Endothelial cell (in vitro differentiated cells): ENCODE measurements at places on chromosomes 16 and 17.

DNA sequence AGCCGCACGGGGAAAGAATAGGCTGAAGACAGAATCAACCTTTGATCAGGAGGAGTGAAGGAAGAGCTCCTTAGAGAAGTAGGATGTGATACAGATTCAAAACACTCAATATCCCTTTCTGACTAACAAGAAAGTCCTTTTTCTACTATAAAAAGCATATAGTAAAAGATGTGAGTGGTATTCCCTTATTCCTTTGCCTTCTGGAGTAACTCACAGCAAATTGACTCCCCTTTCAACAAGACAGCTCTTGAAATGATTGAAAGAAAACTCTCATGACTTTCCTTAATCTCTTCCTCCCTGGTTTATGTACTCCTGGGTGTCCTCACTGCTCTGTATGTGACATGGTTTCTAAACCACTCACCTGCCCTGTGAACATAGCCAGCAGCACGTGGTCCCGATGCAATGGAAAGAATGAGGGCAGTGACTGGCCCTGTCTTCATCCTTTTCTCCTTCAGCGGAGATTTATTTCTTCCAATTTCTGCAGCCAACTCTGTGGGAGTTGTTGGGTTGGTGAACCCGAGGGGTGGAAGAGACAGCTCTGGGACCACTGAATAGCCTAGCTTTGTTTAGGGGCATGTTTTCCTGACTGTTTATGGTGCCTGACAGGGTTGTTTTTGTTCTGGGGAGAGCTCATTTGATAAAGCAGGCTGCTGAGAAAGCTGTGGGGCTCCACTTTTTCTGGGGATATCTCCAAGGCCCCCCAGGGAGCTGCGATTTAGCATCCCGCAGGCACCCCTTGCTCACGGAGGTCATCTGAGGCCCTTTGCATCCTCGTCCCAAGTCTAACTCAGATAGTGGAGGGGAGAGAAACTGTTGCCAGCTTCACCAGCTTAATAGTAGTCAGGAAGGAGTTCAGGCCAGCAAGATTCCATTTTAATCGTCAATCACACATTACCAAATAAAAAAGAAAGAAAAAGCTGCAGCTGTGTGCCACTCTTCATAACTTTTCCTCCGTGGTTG lies 46.7 kb downstream of the MAP2K6 start:
- DNase-seq: no peak

GRCh38 chr16:89548344-89549006 lies 12.0 kb upstream of the RPL13 start:
- no peak for DNase-seq

DNA sequence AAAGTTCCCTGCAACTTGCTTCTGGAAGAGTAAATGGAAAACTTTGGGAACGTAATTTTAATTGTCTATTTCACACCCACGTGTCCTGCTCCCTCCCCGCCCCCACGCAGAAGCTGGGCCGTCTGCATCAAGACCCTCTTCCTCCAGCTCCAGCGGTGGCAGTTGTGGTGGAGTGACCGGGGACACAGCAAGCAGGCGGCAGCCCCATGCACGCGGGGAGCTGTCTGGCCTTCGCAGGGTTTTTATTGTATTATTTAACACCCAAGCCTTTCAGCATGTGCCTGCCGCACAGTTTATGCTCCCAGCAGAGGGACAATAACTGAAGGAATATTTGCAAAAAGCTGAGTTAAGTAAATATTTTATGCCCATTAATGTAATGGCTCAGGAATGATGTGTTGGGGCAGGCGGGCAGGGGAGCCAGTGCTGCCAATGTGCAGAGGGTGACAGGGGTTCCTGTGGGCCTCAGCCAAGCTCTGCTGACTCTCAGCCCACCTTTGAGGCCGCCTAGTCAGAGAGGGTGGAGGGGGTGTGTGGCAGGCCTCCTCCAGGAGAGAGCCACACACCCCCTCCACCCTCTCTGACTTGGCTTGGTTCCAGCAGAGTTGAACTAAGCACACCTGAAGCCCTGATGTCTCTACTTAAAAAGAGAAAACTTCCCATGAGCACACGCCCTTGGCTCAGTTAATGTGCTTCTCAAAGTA lies 32.4 kb upstream of the ENPP7 start:
- no peak for DNase-seq

GRCh38 chr16:27102701-27103575 lies 36.2 kb downstream of the C16orf82 start:
- DNase-seq: no peak

- DNase-seq: no peak
Measured at GRCh38 chr17:18992454-18993130, 12.0 kb downstream of the FAM83G start.

DNA sequence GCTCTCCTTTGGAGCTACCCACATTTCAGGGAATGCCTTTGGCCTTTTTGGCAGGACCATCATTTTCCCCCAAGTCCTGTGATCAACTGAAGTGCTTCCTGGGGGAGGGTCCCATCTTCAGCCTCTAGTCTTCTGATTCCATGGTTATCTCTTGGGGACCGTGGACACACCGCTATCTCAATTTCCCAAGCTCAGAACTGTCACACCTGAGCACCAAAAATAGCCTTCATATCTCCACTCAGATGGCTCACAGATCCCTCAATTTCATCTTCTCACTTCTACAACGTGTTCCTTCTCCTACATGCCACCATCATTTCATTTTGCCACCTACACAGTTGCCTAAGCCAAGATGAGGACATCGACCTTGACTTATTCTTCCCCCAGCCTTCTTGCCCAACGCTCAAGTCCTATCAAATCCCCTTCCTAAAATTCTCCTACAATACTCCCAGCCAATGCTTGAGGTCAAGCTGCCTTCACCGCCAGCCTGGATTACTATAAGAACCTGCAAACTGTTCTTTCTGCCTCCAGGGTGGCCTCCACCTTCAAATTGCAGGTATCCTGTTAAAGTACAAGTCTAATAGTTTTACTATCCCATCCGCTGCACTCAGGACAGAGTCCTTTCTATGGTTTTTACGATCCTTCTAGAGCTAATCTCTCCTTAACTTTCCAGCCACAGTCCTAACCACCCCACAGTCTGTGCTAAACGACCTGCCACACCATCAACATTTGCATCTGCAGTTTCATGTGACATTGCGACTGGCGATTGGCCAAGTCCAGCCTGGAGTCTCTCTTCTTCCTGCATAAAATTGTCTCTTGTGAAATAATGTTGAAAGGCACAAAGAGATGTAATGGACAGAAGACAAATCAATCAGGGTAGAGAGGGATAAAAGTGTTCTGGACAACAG lies 6.2 kb downstream of the ATP6V0D1 start:
- DNase-seq: no peak

GRCh38 chr17:78343187-78343542 lies 16.7 kb downstream of the SOCS3 start:
- no peak for DNase-seq

GRCh38 chr16:11403534-11403795 lies 58.2 kb downstream of the RMI2 start:
- DNase-seq: no peak

DNA sequence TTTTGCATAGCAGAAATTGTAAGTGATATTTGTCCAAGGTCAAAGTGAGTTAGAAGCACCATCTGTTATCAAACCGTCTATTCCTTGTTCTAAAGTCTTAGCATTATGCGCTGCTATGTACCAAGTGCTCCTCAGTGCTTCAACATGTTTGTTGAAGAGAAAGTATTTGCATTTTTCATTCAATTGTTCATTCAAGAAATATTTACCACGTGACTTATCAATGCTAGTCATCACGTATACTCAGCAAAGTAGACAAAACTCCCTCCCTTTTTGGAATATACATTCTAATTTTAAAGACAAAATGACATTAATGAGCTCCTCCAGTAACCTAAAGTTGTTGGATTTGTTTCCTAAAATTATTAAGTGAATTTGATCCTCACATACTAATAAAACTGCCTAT lies 388.0 kb upstream of the CDH8 start:
- no peak for DNase-seq

DNA sequence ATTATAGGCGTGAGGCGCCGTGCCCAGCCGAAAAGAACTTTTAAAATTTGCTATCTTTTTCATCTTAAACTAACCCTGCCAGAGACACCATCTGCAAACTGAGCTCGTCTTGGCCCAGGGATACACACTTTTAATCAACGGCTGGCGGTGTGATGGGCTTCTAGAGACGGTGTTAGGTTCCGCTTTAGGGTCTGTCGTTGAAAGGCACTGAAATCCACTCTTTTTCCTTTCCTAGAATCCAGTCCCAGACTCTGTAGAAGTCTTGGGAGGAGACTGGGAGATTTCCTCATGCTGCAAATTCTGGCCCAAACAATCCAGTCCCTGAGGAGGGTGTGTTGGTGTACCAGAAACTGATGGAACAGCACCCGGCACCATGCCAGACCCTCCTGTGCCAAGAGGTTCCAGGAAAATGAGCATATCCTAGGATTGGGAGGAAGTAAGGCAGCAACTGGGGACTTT lies 52.0 kb upstream of the TEX2 start:
- no peak for DNase-seq

- DNase-seq: no peak
Measured at GRCh38 chr17:80429356-80430275, 14.6 kb downstream of the ENDOV start.
